Activated CD4-positive, alpha-beta T cell treated with anti-CD3 and anti-CD28 coated beads for 48 hours (primary cell): ENCODE measurements at places on chromosomes 6 and 20.

DNA sequence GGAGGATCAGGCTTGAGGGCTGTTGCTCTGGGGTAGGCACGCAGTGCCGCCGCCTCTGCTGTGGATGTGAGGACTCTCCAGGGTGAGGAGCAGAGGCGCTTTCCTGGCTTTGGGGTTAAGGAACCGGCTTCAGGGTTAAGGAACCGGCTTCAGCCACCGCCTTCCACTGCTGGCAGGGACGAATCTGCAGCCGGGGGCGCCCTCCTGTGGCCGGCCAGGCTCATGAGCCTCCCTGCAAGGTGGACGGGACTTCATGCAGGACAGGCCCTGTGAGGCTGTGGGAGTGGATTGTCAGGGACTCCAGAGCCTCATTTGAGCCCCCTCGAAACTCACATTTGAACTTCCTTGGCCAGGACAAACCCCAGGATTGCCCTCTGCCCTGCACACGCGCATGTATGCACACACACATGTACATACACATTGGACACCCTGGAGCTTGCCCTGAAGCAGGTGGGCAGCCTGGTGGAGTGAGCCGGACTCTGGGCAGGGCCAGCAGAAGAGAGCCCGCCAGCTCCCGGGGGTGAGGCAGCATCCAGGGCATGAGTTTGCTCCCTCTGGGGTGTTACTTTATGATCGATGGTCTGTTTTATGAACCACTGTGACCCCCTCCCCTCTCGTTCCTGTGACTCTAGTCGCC is 146.9 kb downstream of the PHACTR3 start:
- DNase-seq = peak; percentile 70

GRCh38 chr6:41720783-41721182 is 14.6 kb downstream of the TFEB start:
- no peak for DNase-seq

- no peak for DNase-seq
These were observed 31.1 kb downstream of the HDAC2 start for GRCh38 chr6:113939825-113940224.

DNA sequence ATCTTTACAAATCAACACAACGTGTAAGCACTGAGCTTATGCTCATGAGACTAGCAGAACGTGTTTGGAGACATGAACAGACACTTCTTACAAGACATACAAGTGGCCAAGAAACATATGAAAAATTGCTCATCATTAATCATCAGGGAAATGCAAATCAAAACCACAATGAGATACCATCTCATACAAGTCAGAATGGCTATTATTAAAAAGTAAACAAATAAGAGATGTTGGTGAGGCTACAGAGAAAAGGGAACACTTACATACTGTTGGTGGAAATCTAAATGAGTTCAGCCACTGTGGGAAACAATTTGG is 327.9 kb upstream of the SOX4 start:
- no peak for DNase-seq

GRCh38 chr6:290111-290922 is 2.0 kb upstream of the DUSP22 start:
- DNase-seq = no peak

DNA sequence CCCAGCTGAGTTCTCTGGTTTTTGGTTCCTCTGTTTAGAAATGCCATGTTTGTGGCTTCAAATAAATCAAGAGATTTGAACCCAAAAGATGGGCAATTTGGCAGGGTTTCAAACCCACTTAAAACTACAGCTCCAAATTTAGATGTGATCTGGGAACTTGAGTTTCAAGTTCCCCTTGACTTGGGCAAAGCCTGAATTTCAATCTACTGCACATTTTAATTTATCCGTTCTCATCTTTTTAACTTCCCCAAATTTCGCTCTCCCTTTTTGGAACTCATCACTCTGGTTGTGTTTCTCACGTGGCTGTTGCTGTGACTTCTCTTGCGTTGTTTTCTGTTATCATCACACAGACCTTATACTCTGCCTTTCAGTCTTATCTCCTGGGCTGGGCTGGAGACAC is 230.9 kb downstream of the CDC5L start:
- no peak for DNase-seq

DNA sequence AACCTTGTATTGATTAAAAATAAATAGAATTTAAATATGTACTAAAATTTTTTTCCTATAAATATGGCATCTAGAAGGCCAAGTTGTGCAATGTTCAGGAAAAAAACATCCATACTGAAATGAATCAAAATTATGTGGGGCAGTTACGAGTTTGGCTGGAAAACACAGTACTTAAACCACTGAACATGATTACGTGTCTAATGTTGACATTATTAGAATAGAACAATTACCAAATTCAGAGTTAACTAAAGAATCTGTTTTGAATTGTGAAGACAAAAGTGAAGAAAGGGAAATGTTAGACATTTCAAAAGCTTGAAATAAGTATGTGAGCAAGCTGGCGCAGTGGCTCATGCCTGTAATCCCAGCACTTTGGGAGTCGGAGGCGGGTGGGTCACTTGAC is 57.2 kb downstream of the KLHL31 start:
- DNase-seq = no peak

DNA sequence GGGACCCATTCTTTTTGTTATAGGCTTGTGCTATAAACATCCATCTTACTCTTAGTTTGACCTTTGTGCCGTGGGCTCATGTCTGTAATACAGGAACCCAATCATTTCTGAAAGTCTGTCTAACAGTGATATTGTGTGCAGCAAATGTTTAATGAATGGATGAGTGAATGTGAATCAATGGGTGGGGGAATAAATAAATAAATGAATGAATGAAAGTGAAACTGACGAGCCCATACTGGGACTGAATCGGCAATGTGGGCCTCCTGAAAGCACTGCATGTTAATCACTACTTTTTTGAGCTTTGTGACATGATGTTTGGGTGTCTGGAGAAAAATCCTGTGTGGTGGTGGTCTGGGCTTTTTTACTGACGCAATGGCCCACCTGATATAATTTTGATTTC is 175.0 kb downstream of the GMPR start:
- peak; percentile 37 for DNase-seq

DNA sequence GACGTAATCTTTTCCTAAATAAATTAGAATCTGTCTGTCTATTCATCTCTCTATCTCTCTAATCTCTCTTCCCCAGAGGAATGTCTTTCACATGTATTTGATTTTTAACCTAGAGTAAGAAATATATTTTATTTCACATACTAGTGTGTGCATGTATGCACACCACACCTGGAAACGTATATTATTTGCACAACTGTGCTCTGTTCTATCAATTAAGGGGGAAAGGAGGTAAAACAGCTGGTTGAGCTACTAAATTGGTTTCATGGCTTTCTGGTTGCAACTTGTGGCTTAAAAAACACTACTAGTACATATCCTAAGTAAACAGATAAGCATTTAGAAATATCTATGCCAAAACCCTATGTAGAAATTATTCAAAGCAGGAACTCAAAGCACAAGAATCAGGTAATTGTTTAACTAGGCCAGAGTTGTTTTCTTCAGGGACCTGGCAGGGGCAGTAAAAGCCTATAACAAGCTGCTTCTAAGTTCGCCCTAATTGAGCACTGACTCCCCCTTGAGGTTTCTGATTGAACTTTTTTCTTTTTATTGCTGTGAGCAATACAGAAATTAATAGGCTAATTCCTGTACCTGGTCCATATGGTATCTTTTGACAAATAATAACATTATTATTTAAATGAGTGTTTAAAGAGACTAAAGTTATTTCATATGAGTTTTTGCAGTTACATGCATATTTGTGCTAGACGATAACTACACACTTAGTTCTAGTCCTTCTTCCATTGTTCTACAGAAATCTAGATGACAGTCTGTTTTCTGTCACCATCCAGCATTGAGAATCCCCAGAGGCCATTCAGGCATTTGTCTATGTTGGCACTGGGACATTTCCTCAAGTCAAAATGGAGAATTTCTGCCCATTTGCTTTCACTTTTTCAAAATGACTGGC is 88.6 kb downstream of the MCHR2 start:
- no peak for DNase-seq

GRCh38 chr20:20711413-20711812 is 1.0 kb downstream of the RALGAPA2 start:
- DNase-seq = peak; percentile 18

DNA sequence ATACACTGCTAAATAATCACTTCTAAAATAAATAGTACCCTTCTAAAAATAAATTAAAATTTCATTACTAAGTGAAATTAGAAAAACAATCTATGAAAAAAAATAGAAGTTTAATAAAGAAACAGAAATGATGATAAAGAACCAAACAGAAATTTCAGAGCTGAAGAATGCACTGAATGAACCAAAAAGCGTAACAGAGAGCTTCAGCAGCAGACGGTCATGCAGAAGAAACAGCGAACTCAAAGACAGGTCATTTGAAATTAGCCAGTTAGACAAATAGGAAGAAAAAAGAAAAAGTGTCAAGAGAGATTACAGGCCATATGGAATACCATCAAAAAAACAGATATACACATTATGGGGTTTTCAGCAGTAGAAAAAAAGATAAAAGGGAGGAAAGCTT is 706.7 kb downstream of the TBC1D32 start:
- no peak for DNase-seq

- no peak for DNase-seq
These were observed 156.6 kb downstream of the UNC5CL start for GRCh38 chr6:40882323-40882997.

DNA sequence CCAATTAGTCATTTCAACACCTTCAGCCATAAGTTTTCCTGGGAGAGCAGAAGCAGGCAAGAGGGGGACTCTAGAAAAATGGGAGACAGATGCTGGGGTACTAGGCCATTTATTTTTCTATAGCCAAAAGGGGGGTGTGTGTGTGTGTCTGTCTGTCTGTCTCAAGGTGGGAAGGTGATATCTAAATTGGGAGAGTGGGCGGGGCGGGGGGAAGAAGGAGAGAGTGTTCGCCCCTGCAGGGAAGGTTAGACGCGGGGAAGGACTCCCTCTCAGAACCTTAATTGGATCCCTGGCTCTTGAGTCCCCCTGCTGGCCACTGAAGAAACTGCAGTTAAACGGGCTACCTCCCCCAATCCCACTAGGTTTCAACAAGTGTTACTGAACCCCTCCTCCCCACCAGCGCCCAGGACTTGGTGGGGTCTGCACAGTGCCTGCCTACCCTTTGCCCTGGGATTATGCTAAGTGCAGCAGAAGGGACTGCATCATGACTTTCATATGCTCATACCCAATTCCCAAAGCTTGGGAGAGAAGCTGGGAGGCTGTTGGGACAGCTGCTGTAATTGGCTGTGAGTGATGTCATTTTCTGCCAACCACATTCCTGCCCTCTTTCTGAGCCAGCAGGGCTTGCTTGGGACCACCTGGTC is 45.8 kb downstream of the FOXP4 start:
- DNase-seq = peak; percentile 85

DNA sequence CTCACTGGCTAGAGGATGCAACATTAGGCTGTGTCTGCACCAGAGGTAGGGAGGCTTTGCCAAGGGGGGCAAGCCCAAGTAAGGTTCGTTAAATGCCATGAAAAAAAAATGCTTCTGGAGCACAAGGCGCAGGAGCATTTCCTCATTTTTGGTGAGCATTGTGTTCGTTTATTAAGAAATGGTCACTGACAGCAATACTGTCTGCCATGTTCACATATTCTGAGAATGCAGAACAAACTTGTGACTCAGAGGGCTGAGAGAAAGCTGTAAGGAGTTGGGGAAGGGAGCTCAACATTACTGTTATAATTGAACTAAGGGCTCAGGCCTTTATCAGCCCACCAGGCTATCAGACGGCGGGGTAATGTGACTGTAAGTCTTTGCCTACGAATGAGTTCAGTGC is 465.4 kb upstream of the BTBD3 start:
- DNase-seq = no peak

- DNase-seq = peak; percentile 36
These were observed 2.1 kb downstream of the FKBP1A start for GRCh38 chr20:1390581-1391403.

DNA sequence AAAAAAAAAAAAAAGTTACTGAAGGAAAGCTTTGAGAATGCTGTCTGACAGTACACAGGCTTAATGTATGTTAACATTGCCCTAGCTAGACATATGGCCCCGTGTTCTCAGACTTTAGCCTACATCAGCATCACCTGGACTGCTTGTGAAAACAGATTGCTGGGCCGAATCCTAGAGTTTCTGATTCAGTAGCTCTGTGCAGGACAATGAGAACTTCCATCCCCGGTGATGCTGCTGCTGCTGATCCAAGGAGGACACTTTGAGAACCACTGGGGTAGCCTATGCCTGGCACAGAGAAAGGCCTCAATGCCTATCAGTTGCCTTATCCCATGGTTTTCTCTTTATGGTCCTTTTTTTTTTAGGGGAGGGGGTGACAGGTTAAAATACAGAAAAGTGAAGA is 1.6 kb downstream of the HCK start:
- no peak for DNase-seq

DNA sequence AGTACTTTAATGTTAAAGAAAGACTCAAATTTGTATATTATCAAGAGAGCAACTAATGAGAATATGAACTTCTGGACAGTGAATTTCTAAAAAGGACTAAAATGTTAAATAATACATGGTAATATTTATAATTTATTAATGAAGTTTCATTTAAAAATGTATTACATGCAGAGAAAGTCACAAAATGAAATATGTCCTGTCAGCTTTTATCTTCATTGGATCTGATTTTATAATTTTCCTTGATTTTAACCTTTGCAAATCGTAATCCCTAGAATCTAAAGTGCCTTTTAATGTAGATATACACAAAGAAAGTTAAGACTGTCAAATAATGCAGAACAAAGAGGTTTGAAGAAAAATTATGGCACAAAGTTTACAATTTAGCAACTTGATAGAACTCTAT is 16.4 kb downstream of the ANKEF1 start:
- no peak for DNase-seq

- peak; percentile 82 for DNase-seq
These were observed 616 bp downstream of the TUBB start for GRCh38 chr6:30720738-30721197.

GRCh38 chr6:121437851-121438651 is 2.6 kb downstream of the GJA1 start:
- no peak for DNase-seq

- no peak for DNase-seq
These were observed 707.0 kb downstream of the EPM2A start for GRCh38 chr6:145028144-145028818.

DNA sequence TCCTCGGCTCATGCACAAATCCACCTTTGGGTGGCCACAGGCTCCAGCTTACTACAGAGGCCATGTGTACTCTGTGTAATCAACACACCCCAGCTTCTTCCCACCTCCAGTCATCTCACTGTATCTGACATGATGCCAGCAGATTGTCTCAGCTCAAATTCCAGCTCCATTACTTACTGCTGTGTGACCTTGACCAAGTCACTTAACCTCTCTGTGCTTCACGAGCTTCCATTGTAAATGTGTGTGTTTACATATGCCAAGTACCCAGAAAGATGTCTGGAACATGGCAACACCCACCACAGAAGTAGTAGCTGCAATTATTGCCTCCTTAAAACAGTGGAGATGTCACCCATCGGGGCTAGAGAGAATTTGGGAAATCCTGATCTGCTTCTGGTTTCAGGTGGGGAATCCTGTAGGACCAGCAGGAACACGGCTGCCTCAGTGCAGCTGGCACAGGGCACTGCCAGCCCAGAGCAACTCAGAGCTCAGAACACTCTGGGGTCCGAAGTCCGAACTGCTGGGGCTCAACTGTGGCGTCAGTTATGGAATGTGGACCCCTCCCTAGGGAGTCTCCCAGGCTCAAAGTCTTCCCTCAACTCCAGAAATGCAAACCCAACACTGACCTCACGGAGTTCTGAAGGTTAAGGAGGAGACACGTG is 21.2 kb upstream of the HLA-B start:
- DNase-seq = no peak
